SK-N-MC (cell line): ENCODE measurements at places on chromosomes 3 and 15.

- no peak for DNase-seq
Measured at GRCh38 chr3:186930143-186930640, at the start of gene ST6GAL1. Gene ST6GAL1 (plus strand): TSS chr3:186930526. CDS start chr3:187042704, 112,178 bp downstream.

DNA sequence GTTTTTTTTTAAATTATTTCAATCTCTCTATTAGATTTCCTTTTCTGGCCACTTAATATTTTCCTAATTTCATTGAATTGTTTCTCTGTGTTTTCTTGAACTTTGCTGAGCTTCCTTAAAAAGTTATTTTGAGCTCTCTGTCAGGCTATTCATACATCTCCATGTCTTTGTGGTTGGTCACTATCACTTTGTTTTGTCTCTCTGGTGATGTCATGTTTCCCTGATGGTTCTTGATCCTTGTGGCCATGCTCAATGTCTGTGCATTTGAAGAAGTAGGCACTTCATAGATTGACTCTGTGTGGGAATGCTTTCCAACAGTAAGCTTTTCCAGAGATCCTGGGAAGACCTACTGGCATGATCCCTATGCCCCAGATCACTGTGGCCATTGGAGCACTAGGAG is 18.6 kb downstream of the CD200R1 start:
- no peak for DNase-seq

- DNase-seq, result no peak
Measured at GRCh38 chr3:99614768-99615167, 23.6 kb upstream of the COL8A1 start.

- DNase-seq, result no peak
Measured at GRCh38 chr3:54279005-54279583, 156.7 kb downstream of the CACNA2D3 start.

DNA sequence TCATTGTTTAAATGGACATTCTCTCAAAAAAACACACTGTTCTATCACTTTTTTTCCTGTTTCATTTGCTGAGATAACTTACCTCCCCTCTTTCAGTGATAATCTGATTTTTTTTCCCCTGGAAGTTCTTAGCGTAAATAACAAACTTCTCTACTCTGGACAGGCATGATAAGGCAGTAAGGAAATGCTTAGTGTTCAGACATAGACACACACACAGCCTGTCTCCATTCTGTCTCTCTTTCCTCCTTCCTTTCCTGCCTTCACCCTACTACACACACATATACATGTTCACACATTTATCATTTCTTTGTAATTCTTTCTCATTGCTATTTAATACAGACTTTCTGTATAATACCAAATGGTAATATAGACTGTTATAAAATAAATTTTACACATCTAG is 470.8 kb upstream of the ROBO1 start:
- no peak for DNase-seq

GRCh38 chr15:78362716-78363380 is 22.7 kb downstream of the CRABP1 start:
- DNase-seq, result no peak

DNA sequence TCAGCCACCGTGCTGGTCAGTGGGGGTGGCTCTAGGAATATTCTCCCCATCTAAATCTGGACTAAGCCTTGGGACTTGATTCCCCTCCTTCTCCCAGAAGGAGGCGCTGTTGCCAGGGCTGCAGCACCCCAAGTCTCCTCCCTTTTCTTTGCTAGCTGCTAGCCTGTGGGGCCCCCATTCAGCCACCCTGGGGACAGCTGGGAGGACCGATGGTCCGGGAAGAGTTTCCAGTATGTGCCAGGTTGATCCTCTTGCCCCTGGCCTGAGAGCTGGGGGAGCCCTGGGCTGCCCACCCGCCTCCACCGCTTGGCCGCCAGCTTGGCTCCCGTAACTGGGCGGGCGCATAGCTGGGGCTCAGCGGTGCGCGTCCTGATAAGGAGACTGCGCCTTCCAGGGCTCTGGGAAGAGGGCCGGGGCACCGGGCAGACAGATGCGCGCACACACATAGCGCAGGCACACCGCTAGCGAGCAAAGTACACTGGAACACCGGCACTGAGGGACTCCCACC is 4.2 kb downstream of the SMAD6 start:
- DNase-seq, result no peak

DNA sequence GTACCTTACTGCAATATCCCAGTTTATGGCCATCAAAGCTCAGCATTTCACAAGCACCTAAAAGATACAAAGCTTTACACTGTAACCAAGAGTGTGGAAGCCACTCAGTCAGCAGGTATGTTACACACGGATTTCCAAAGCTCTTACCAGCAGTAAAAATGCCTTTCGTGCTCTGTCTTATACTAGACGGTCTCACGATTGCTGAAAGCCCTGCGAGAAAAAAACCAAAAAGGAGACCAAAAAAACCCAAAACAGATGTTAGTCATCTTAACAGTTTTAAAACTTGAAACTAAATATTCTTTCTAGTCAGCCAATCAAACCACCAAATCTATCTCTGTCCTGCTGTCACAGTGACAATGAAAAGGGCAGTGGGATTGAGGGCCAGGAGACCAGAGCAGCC is 39.0 kb downstream of the TAMM41 start:
- no peak for DNase-seq

GRCh38 chr3:50161320-50161719 is 6.2 kb downstream of the SEMA3F start:
- no peak for DNase-seq

DNA sequence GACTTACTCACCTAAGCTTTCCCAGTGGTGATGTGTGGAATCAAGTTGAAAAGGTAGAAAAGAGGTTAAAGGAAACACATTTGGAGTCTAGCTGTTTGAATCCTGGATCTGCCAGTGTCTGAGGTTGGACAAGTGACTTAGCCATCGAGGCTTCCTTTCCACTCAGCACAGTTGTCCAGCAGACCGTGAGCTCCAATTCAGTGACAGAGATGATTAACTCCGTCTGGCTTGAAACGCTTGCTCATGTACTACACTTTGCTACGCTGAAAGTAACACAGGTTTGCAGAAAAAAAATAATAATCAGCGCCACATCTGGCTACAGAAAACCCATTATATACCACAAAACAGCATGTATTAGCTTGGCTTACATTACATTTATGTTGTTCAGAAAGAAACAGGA is 364.9 kb upstream of the MCTP2 start:
- DNase-seq, result no peak

GRCh38 chr15:52660192-52660591 is 19.0 kb downstream of the ATOSA start:
- no peak for DNase-seq

DNA sequence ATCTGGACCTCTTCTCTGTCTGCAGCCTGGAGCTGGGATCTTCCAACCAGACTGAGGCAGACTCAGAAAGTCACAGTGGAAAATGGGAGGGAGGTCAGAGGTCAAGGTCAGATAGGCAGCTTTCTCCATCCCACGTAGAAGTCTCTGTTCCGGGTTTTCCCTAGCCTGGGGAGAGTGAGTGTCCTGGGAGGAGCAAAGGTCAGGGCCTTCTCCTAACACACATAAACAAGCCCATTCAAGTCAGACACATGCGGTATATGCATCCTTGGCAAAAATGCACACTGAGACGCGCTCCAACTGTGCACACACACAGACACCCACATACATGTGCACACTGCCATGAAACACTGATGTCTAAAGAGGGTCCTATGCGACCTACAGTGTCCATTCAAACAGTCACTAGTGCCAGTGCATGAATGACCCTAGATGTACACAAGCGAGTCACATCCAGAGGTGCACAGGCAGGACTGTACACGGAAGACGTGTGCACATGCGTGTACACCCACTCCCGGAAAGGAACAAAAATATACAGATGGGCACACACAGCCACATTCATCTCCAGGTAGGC is 681 bp downstream of the TWF2 start:
- DNase-seq, result no peak

DNA sequence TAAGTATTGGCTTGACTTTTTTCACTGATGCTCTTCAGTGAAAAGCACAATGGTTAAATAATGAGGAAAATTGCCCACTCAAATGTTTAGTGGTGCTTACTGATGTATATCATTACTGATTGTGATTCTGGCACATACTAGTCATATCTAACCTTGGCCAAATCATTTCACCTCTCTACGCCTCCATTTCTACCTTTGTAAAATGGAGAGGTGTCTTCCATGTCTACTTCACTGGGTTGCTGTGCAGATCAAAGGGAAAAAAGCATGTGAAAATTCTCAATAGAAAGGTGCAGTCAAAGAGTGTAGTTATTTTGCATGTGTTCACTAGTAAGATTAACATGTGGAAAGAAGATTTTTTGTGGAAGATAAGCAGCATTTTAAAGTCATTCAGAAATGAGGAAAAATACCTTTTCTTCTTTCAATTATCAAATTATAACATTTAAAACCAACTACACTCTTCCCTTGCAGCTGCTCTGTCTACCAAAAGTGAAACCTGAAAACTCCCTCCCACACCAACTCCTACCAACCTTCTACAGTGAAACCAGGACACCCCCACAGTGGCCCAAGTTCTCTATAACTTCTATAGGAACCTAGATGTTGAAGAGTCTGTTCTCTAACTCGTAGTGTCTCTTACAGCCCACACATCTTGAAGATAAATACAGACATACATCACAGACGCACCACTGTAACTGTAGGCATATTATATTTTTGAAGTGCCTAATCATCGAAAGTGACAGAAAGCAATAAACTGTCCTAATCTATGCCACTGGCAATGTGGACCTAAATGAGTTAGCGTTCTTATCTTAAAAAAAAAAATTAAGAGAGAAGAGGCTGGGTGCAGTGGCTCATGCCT is 1.4 kb downstream of the CD200R1 start:
- DNase-seq, result no peak

- DNase-seq, result no peak
Measured at GRCh38 chr3:191972714-191973398, 511.9 kb downstream of the PYDC2 start.
